HuH-7 (cell line): ENCODE measurements at places on chromosomes 3 and 15.
A peak's percentile ranks its signal among the peaks of the same experiment; 100 is the strongest.

DNA sequence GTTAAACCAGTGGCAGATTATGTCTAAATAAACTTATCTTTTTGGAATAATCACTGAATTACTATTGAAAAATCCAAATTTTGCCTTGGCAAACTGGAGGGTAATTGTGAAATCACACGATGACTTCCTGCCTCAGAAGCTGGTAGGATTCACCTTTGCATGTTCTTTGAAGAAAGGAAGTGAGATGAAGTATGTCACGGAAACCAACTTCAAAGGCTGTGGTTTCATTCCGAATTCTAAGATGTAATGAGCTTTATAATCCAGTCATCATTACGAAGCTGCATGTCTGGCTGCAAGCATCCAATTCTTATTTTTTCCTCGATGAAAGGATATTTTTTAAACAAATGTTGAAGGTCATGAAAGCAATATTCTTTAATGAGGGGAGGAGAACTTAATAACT lies 15.0 kb upstream of the ZBED2 start:
- DNase-seq: no peak

DNA sequence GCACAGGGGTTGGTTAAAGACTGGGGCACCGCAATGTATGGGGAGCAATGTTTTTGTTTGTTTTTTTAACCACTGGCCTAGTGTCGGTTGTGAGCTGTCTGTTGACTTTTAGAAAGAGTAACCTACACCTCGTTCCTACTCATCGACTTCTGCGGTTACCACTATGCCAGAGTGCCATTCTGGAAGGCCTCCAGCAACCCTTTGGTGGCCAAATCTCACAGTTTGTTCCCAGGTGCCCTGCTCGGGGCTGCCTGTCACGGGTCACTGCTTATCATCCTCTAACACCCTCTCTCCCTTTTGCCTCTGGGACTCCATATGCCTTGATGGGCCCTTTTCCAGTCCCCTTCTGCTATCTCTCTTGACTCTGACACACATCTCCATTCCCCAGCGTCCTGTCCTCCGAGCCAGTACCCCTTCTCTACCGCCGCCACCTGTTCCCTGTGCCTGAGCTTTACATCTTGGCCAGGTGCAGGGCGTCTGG lies 290.4 kb upstream of the C2CD4B start:
- DNase-seq: no peak

GRCh38 chr3:190557296-190557695 lies 43.4 kb downstream of the IL1RAP start:
- no peak for DNase-seq

GRCh38 chr3:123335007-123335670 lies 113.8 kb downstream of the ADCY5 start:
- no peak for DNase-seq

DNA sequence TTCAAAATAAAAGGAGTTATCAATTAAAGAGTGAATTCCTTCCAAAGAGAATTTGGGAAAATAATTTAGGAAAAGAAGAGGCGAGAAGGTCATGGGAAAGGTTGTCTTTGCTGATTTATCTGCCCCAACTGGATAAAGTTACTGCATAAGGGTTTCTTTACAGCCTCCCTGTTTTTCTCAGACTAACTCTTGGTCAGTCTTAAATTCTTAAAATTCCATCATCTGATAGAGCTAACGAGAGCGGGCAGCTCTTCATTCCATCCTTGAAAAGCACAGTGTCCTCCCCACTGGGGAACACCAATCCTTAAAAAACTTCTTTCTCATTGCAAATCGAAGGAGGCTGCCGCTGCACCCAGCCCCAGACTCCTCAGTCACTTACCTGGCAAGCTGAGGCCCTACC lies 107.2 kb downstream of the PGPEP1L start:
- no peak for DNase-seq

- no peak for DNase-seq
Observed at GRCh38 chr3:160677459-160677881, 510 bp downstream of the ARL14 start.

DNA sequence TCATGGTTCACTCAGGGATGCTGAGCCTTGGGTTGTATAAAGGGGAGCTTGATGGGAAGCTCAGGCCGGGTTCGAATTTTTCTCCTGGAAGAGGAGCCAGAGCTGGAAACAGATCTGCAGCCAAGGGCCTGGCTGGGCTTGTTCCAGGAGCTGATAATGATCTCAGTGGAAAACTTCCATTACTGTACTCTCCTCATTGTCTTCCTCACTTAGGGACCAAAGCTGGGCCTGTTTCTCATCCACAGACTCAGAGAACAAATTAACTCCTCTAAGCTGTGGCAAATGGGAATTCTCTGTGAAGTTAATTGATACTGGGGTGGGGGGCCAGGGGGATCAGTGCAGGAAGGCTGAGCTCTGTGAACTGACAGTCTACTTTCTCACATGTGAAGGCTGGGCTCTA lies 92.0 kb downstream of the PRICKLE2 start:
- no peak for DNase-seq

DNA sequence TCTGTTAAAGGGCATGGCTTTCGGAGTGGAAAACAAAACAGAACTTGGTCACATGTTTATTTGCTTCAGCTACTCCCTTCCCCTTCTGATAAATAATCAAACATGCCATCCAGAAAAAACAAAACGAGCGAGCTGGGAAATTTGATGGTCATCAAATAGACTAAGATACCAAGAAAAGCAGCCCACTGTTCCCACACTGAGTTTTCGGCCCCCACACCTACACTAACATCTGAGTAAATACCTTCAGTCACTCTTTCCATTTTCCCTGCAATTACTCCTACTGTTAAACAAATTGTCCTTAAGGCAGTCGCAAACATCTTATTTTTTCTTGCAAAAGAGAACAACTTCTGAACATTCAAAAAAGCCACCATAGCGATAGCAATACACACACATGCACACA lies 454.6 kb downstream of the FOXP1 start:
- no peak for DNase-seq

- no peak for DNase-seq
Observed at GRCh38 chr15:25609371-25609770, 170.5 kb upstream of the UBE3A start.

- DNase-seq: no peak
Observed at GRCh38 chr15:90479656-90480055, 50.1 kb upstream of the CRTC3 start.

DNA sequence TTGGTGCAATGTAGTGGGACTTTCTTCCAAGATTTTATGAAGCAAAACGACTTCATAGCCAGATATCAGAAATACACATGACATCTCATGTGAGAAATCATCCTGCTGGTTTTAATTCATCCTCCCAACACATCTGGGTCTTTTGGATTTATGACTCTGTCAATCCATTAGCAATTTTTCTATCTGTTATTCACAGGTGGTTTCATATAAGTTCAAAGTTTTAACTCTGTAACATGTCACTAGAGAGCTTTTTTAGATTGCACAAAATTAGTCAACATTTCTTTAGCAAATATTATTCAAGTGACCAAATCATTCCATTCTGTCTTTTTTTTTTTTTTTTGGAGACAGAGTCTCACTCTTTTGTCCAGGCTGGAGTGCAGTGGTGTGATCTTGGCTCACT lies 30.4 kb downstream of the SQOR start:
- DNase-seq: no peak

DNA sequence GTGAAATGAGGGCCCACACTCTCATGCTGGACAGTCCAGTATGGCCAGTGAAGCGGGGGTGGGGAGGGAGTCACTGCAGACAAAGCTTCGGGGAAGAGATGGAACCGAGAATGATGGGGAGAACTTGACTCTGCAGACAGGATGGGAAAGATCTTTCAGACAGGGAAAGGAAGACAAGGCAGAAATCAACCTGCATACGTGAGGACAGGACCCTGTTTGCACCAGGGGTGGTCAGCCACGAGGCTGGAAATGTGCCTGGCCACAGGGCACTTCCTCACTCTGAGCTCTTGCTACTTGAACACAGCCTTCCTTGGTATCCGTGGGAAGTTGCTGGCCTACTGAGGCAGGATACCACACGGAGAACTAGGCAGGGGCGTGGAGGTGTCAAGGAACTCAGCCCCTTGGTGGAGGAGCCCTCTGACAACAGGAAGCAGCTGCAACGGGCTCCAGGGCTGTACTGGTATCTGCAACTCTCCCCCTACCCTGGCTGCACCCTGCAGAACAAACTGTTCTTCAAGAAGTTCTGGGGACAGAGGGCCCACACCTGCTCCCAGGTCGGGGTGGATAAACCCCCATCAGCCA lies 9.3 kb upstream of the SRP14 start:
- no peak for DNase-seq

DNA sequence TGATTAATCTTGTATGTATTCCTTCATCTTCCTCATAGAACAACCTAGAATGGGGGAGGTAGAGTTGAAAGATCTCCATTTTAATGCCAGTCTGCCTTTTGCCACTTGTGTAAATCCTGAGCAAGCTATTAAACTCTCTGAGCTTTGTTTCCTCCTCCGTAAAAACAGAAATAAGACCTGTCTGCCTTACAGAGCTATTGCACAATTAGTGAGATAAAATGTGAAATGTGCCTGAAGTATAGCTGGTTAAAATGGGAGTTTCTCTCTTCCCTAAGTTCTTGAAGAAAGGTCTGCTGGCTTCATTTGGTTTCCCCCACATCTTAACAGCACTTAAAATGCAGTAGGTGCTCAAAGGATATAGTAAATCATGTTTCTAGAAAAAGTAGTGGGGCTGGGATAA lies 19.0 kb downstream of the ALDH1A2 start:
- no peak for DNase-seq

DNA sequence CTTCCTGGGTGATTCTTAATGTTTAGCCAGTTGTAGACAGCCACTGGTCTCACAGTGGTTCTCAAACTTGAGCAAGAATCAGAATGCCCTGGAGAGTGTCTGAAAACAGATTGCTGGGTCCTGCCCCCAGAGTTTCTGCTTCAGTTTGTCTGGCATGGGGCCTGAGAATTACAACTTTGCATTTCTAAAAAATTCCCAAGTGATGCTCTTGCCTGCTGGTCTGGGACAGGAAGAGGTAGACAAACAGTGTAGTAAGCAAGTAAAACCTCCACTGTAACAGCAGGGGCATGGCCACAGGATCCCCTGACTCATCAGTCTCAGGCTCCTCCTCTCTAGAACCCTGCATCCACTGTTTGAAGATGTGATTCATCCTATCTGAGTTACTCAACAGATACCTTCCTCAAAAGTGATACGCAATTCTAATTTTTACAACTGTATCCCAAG lies 36.5 kb downstream of the DZIP1L start:
- no peak for DNase-seq

DNA sequence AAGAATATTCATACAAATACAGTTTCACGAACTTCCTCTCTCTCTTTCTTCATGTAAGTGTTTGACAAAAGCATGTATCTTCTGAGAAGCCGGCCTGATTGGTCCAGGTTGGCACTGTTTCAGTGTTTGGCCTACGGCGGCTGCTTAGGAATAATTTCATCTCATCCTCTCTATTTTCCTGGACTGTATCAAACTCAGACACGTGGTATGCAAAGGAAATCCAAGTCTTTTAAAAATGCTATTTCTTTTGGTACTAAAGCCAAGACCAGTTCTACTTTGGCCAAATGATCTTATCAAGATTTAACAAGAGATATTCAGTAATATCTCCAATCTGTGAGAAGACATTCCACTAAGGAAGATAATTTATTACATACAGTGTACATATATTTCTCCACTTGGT lies 152.8 kb downstream of the TIGIT start:
- DNase-seq: no peak

DNA sequence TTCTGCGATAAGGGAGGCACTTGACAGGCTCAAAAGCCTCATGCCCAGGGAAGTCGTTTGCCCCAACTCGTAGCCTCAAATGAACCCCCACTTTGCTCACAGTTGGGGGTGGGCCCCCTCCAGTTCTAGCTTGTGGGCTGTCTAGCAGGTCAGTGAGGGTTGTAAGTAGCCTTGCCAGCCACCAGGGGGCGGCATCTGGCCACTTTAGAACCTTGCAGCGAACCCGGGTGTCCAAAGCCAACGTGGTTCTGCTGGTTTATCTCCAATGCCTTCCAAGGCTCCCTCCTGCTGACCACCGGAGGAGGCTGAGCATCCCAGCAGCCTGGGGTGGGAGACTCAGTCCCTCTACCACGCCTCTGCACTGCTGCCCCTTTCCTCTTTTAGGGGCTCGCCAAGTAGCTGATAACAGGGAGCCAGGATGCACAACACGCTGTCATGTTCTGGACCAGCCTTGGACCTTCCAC lies 9.2 kb upstream of the RBSN start:
- peak; percentile 94 for DNase-seq

DNA sequence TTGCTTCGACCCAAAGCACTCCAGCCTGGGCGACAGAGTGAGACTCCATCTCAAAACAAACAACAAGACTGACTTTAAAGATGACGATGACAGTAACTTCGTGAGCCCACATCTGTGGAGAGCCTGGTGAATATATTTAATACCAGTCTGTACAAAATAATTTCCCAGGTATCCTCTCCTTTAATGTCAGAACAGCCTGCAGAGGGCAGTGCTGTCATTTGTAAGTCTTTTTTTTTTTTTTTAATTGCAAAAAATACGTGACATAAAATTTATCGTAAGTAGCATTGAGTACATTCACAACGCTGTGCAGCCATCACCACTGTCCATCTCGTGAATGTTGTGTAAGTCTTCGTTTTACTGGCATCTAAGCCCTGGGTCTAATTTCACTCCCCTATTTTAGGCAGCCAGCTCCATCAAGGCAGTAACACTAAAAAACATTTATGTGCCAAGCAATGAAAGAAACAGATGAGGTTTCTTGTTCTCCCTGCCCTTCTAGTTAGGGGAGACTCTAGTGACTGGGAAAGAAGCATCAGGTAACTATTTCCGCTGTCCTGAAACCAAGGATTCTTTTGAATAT lies 1.4 kb downstream of the HTD2 start:
- DNase-seq: no peak

DNA sequence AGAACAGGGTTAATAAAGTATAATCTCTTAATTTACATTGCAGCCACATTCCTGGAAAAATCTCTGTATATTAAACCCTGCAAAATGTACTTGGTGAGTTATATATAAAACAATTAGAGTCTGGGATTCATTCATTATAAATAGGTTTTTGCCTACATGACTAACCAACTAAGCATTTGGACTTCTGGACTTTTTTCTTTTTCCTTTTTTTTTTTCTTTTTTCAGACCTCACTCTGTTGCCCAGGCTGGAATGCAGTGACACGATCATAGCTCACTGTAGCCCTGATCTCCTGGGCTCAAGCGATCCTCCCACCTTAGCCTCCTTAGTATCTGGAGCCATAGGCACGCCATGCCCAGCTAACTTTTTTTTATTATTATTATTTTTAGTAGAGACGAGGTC lies 4.5 kb downstream of the DNAJC13 start:
- DNase-seq: no peak
